Omental fat pad (tissue), 4 donors: ENCODE measurements at places on chromosomes 3 and 15. TPM values are rescaled to one million over a fixed set of nuclear protein-coding genes. Genes with fewer than 3 reads are reported as not detected.

GRCh38 chr3:173066044-173067004, 74.7 kb downstream of the SPATA16 start:
- no peak for DNase-seq

Gene SEMA7A
- 1.2 TPM for total RNA-seq

Gene TERC
- total RNA-seq = 195 TPM

DNA sequence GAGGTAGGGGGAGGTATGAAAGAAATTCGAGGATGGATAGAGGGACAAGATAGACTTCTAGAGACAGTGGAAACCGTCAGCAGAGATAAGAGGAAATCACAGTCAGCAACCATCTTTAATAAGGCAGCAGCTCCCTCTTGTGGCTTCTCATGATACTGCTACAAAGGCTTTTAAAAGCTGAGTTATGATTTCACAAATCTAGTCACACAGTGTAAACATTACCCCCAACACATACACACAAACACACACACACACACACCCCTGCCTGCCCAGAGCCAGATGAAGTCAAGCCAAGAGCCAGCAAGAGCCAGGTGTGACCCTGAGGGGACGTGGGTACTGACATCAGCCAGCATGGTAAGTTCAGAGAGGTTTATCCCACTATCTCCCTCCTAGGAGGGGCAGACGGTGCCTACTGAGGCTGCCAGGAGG, 18.9 kb upstream of the TGM5 start:
- DNase-seq = peak; percentile 51

Gene STXBP5L
- total RNA-seq = not detected

Gene TAGLN3
- total RNA-seq = not detected
